T-cell (primary cell): ENCODE measurements at places on chromosomes 2 and 18. TPM values are rescaled to one million over a fixed set of nuclear protein-coding genes. Genes with fewer than 3 reads are reported as not detected.
A peak's percentile ranks its signal among the peaks of the same experiment; 100 is the strongest.

ZNF407 gene
- 24.4 TPM for total RNA-seq

GAL3ST2 gene
- total RNA-seq, result not detected

CPLX4 gene
- total RNA-seq, result not detected

GRCh38 chr2:205868773-205869333, 186.6 kb downstream of the NRP2 start:
- H3K4me1 ChIP-seq, result no peaks in the 10 kb centered on the region
- no peak overlapping the region for H3K27ac ChIP-seq
- no peaks in the 10 kb centered on the region for H3K27me3 ChIP-seq
- no peak for DNase-seq

TBC1D8 gene
- 1.7 TPM for total RNA-seq

FAM124B gene
- total RNA-seq, result 0.35 TPM

C2orf92 gene
- total RNA-seq, result 16.8 TPM

IL1RL1 gene
- total RNA-seq, result 0.35 TPM

DNA sequence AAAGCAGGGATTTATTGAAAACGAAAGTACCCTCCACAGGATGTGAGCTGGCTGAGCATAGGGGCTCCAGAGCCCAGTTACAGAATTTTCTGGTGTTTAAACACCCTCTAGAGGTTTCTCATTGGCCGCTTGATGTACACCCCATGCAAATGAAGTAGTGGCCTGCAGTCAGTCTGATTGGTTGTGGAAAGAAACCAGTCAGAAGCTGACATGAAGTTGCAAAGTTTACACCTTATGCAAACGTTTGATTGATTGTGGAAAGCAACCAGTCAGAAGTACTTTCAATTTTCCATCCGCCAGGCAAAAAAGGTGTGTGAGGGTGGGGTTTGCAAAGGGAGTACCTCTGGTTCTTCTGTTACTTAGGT, 62.3 kb downstream of the VWA3B start:
- no peaks in the 10 kb centered on the region for H3K4me1 ChIP-seq
- DNase-seq, result peak; percentile 2
- no peak overlapping the region for H3K27ac ChIP-seq
- no peaks in the 10 kb centered on the region for H3K36me3 ChIP-seq

LIPG gene
- total RNA-seq, result 0.76 TPM

BMP10 gene
- not detected for total RNA-seq

DNA sequence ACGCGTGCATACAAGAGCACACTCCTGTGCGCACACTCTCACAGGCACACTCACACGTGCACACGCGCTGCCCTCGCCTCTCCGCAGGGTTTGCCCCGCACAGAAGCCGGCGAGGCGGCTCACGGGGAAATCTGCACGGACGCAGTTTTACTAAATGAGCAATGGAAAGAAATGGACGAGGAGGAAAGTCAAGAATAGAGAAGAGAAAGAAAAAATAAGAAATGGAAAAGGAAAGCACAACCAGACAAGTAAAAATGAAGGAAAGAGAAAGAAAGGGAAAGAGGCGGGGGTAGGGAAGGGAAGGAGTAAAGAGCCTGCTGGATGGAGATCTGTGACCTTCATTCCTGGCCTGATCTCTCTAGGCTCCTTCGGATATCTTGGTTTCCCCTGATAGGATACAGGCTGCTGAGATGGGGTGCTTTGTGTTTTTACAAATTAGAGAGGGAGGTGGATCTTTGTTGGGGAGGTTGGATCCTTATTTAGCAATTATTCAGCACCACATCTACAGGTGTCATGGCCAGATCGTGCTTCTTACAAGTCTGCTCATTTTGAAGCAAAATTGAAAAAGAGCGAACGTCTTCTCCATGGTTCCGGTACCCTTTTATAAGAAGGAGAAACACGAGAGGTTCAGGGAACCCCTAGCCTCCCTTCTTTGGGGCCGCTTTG, 693 bp upstream of the LRP2 start:
- H3K27ac ChIP-seq, result no peak overlapping the region
- peaks cover 17% of the 10 kb centered on the region for H3K27me3 ChIP-seq
- DNase-seq, result no peak

NPAS2 gene
- total RNA-seq, result 3.9 TPM

- no peaks in the 10 kb centered on the region for H3K4me1 ChIP-seq
- no peak for DNase-seq
- no peak overlapping the region for H3K4me3 ChIP-seq
- H3K27me3 ChIP-seq, result peaks cover 31% of the 10 kb centered on the region
- H3K36me3 ChIP-seq, result no peaks in the 10 kb centered on the region
These were observed 209.7 kb downstream of the ASB1 start for GRCh38 chr2:238636269-238637073.

DNA sequence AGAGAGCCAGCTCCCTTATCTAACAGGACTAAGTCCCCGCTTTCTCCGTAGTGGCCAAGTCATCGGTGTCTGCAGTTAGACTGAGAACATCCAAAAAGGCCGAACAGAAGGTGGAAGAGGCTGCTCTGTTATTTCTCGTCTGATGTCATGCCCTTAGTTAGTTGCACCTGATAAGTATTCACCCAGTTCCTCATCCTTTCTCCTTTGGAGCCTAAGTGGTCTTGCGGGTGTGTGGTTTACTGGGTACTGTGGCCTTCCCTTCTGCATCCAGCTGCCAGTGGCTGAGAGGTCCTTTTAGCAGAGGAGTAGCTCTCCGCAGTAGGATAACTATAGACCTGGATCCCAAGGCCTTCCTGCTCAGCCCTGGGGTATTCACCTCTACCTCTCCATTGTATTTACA, 211.6 kb downstream of the BCL2 start:
- H3K36me3 ChIP-seq, result no peaks in the 10 kb centered on the region
- peaks cover 6% of the 10 kb centered on the region for H3K4me1 ChIP-seq
- DNase-seq, result no peak
- no peaks in the 10 kb centered on the region for H3K27me3 ChIP-seq

- H3K27ac ChIP-seq, result no peak overlapping the region
- H3K27me3 ChIP-seq, result no peaks in the 10 kb centered on the region
- H3K4me1 ChIP-seq, result no peaks in the 10 kb centered on the region
- H3K36me3 ChIP-seq, result peaks cover 2% of the 10 kb centered on the region
- DNase-seq, result no peak
These were observed 32.6 kb downstream of the FASTKD2 start for GRCh38 chr2:206798000-206798399.

DNA sequence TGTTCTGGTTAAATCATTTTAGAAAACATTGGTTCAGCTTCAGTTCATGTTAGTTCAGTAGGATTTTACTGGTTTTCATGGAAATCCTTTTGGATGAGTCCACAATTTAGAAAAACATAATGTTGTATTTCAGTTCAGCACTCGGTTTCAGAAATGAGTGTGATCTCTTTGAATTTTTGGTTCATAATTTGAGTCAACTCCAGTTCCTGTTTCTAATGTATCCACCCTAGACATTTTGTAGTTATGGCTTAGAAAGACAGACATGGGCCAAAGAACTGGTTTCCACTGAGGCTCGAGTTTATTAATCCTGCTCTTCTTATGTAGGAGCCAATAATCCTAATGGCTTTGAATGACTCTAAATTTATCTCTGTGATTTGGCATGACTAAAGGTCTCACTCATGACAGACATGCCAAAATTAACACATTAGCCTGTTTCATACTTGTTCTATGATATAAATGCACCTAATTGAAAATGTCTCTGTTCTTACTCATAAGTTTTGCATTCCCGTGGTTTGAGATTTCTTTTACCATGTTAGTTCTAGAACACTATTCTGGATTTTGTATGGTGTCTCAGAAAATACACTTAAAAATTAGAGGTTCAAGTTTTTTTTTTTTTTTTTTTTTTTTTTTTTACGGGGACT, 82.3 kb upstream of the SPRED2 start:
- H3K27me3 ChIP-seq, result no peaks in the 10 kb centered on the region
- no peak for DNase-seq
- H3K27ac ChIP-seq, result no peak overlapping the region
- no peak overlapping the region for H3K4me3 ChIP-seq
- no peaks in the 10 kb centered on the region for H3K4me1 ChIP-seq

GRCh38 chr2:171706152-171706803, 19.0 kb downstream of the DYNC1I2 start:
- no peaks in the 10 kb centered on the region for H3K27me3 ChIP-seq
- H3K36me3 ChIP-seq, result no peaks in the 10 kb centered on the region
- H3K4me1 ChIP-seq, result peaks cover 4% of the 10 kb centered on the region
- no peak for DNase-seq
